ENCODE measurements at places on chromosomes 4 and X. TPM values are rescaled to one million over a fixed set of nuclear protein-coding genes. Genes with fewer than 3 reads are reported as not detected.

GRCh38 chr4:81049907-81050306 lies 19.4 kb downstream of the BMP3 start:
- DNase-seq: no peak
- no peak overlapping the region for H3K27ac ChIP-seq
- H3K27me3 ChIP-seq: no peaks in the 10 kb centered on the region
- no peaks in the 10 kb centered on the region for H3K36me3 ChIP-seq
- no peaks in the 10 kb centered on the region for H3K4me1 ChIP-seq
- no peak overlapping the region for H3K4me3 ChIP-seq

SHISA3 gene
- 0.51 TPM for total RNA-seq

DNA sequence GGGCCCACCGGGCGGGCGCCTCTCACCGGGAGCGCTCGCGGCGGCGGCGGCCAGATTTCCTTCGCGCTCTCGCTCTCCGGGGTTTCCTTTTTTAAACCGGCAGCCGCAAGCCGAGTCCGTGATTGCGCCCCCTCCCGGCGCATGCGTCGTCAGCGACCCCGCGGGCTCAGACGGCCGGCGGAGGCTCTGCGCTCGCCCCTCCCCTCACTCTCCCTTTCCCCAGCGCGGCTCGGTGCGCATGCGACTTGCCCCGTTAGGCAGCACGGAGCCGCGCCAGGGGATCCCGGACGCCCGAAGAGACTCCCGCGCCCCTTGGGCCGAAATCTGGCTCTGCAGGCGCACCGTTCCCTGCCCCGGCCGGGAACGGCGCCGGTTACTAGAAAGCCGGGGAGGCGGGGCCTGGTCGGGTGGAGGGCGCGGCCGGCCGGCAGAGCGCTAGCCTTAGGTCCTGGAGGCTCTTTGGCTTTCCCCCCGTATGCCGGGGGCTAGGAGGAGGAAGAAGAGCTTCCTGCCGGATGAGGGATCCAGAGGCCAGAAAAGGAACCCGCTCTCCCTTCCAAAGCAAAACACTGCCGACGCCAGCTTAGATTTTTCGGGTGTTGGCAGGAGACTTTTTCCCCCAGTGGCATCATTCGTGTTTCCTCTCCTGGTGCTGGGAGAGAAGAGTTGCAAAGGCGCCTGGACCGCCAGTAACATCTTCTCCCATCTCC lies at the start of gene CLOCK:
TSS of gene CLOCK (minus strand) at position 154 of the 710 bp plus-strand sequence. CDS start 64,124 bp downstream, outside the sequence.
- H3K27ac ChIP-seq: peak within 1 kb of the TSS; percentile 99
- H3K4me1 ChIP-seq: no peaks in the 10 kb centered on the region
- H3K36me3 ChIP-seq: no peaks in the 10 kb centered on the region

- H3K36me3 ChIP-seq: no peaks in the 10 kb centered on the region
- no peak overlapping the region for H3K27ac ChIP-seq
- no peak for DNase-seq
Measured at GRCh38 chr4:60250657-60251056, 949.5 kb upstream of the ADGRL3 start.

GRCh38 chrX:90040807-90041206 lies 119.1 kb downstream of the TGIF2LX start:
- no peaks in the 10 kb centered on the region for H3K36me3 ChIP-seq
- H3K27ac ChIP-seq: no peak overlapping the region
- no peak overlapping the region for H3K4me3 ChIP-seq
- DNase-seq: no peak
- H3K27me3 ChIP-seq: no peaks in the 10 kb centered on the region

- H3K27me3 ChIP-seq: no peaks in the 10 kb centered on the region
- no peak for DNase-seq
- H3K4me1 ChIP-seq: no peaks in the 10 kb centered on the region
- no peak overlapping the region for H3K27ac ChIP-seq
Measured at GRCh38 chr4:16461362-16461761, 235.1 kb upstream of the TAPT1 start.

GRCh38 chr4:83932750-83933391 lies 397.0 kb downstream of the GPAT3 start:
- no peaks in the 10 kb centered on the region for H3K36me3 ChIP-seq
- no peak overlapping the region for H3K4me3 ChIP-seq
- H3K27me3 ChIP-seq: no peaks in the 10 kb centered on the region

CABS1 gene
- not detected for total RNA-seq

DNA sequence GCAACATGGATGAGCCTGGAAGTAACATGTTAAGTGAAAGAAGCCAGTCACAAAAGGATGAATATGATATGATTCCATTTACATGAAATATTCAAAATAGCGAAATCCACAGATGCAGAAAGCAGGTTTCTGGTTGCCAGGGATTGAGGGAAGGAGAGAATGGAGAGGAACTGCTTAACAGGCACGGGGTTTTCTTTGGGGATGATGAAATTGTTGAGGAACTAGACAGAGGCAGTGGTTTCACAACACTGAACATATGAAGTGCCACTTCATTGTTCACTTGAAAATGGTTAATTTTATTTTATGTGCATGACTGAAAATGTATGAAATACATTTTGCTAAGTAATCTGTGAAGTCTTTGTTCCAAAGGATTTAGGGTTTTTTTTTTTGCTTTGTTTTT lies 182.5 kb upstream of the TBL1X start:
- H3K27me3 ChIP-seq: no peaks in the 10 kb centered on the region
- no peak overlapping the region for H3K4me3 ChIP-seq
- DNase-seq: no peak
- H3K36me3 ChIP-seq: no peaks in the 10 kb centered on the region
- H3K27ac ChIP-seq: no peak overlapping the region

- no peaks in the 10 kb centered on the region for H3K36me3 ChIP-seq
- DNase-seq: no peak
- no peak overlapping the region for H3K27ac ChIP-seq
- H3K4me3 ChIP-seq: no peak overlapping the region
- H3K27me3 ChIP-seq: no peaks in the 10 kb centered on the region
Measured at GRCh38 chrX:36422368-36422767, 502.8 kb downstream of the CFAP47 start.

NOX1 gene
- not detected for total RNA-seq

HMX1 gene
- 0.21 TPM for total RNA-seq

DNA sequence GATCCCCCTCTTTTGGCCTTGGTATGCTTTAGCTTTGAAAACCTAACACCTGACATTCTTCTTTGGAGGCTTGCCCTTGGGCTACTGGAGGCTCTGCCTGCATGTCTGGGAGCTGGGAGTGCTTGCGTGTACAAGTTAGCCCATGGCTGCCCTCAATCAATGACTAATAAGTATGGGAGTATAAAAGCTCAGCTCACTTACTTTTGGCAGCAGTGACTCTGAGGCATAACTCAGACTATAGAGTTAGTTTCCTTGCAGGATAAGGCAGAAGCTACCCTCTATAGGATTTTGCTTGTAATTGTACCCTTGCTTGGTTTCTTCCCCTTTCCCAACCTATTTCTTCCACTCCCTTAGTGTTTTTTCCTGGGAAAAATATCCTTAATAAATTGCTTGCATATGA lies 247.9 kb downstream of the PPP1R2C start:
- no peaks in the 10 kb centered on the region for H3K4me1 ChIP-seq
- H3K36me3 ChIP-seq: no peaks in the 10 kb centered on the region
- peaks cover 3% of the 10 kb centered on the region for H3K27me3 ChIP-seq
- no peak overlapping the region for H3K4me3 ChIP-seq
- H3K27ac ChIP-seq: no peak overlapping the region

- DNase-seq: no peak
- H3K4me1 ChIP-seq: no peaks in the 10 kb centered on the region
- peak overlapping the region; percentile 67 for H3K27ac ChIP-seq
- no peaks in the 10 kb centered on the region for H3K27me3 ChIP-seq
Measured at GRCh38 chr4:76982638-76983584, 33.4 kb downstream of the SEPTIN11 start.

DCK gene
- total RNA-seq: 3.6 TPM

FAM120C gene
- 2.6 TPM for total RNA-seq

- H3K4me3 ChIP-seq: no peak overlapping the region
- no peaks in the 10 kb centered on the region for H3K27me3 ChIP-seq
- no peaks in the 10 kb centered on the region for H3K4me1 ChIP-seq
- no peak overlapping the region for H3K27ac ChIP-seq
Measured at GRCh38 chr4:4443821-4444220, 56.9 kb downstream of the NSG1 start.

DNA sequence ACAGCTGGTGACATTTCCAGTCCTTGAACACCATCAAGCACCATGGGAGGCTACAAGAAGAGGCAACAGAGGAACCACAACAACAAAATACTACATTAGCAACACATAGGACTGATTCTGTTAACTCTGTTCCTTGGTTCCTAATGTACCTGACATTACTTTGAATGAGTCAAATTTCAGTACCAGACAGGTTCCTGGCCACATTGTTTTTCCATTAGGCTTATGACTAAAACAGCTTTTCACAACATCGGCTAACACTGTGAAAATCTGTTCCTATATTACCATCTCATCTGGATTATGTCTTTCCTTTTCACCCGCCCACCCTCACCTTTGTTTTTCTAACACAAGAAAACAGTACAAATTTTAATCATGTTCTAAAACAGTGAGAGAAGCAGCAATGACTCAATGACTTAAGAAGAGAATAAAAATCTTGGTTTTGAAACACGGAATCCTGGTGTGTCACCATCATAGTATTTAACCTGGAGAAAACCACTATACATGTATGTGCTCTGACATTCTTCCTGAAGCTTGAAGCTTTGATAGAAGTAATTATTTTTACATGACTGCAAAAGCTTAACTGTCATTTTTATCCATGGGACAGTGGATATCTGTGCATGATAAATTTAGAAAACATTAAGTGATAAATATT lies 143.9 kb downstream of the SCFD2 start:
- no peaks in the 10 kb centered on the region for H3K36me3 ChIP-seq
- H3K27ac ChIP-seq: no peak overlapping the region
- H3K4me3 ChIP-seq: no peak overlapping the region
- H3K27me3 ChIP-seq: no peaks in the 10 kb centered on the region
- no peaks in the 10 kb centered on the region for H3K4me1 ChIP-seq

DNA sequence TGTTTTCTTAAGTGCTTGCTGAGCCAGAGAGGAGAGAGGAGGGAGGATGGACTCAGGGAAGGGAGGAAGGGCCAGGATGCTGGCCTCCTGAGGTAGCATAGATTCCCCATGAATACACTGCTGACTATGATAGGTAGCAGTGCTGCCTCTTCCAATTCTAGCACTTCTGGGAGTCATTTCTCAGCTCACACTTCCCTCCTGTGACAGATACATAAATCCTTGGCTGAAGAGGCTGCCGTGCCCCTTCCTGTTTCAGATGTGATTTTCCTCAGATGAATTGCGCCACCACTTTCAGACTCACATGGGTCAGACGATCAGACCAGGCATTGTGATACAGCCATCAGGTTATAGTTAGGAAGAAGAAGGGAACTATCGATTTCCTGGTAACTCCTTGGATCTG lies 22.4 kb downstream of the TSC22D3 start:
- no peak for DNase-seq
- no peaks in the 10 kb centered on the region for H3K27me3 ChIP-seq
- no peaks in the 10 kb centered on the region for H3K36me3 ChIP-seq
- H3K27ac ChIP-seq: no peak overlapping the region
- H3K4me3 ChIP-seq: no peak overlapping the region

CENPVL1 gene
- not detected for total RNA-seq

- DNase-seq: no peak
- no peaks in the 10 kb centered on the region for H3K4me1 ChIP-seq
- peak overlapping the region; percentile 32 for H3K27ac ChIP-seq
- H3K27me3 ChIP-seq: no peaks in the 10 kb centered on the region
- no peaks in the 10 kb centered on the region for H3K36me3 ChIP-seq
Measured at GRCh38 chrX:11461201-11462001, 168.2 kb downstream of the AMELX start.

DNA sequence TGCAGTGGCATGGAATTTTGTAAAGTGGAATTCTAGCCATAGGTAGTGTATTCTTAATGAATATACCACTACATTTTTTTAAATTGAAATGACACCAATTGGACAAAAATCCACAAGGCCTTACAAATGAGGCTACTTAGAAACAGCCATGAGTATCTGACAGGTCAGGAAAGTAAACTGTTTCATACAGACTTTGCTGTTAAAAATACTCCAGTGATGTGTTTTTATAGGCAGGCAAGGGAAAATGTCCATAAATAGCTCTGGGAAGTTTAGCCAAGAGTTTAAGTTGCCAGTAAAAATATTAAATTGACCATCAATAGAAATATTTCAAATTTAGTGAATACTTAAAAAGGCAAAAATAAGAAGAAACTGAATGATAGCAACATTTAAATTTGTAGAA lies 41.8 kb upstream of the PDLIM5 start:
- peak overlapping the region; percentile 93 for H3K27ac ChIP-seq
- no peaks in the 10 kb centered on the region for H3K36me3 ChIP-seq
- DNase-seq: no peak
- peaks cover 5% of the 10 kb centered on the region for H3K4me1 ChIP-seq

GRCh38 chr4:19677211-19677610 lies 574.5 kb upstream of the SLIT2 start:
- H3K27ac ChIP-seq: no peak overlapping the region
- no peaks in the 10 kb centered on the region for H3K36me3 ChIP-seq
- no peak overlapping the region for H3K4me3 ChIP-seq
- no peak for DNase-seq
- no peaks in the 10 kb centered on the region for H3K4me1 ChIP-seq
- H3K27me3 ChIP-seq: no peaks in the 10 kb centered on the region

- peaks cover 15% of the 10 kb centered on the region for H3K27me3 ChIP-seq
- no peaks in the 10 kb centered on the region for H3K36me3 ChIP-seq
- no peak overlapping the region for H3K27ac ChIP-seq
- no peaks in the 10 kb centered on the region for H3K4me1 ChIP-seq
Measured at GRCh38 chrX:27966492-27966891, 14.8 kb downstream of the DCAF8L1 start.

DNA sequence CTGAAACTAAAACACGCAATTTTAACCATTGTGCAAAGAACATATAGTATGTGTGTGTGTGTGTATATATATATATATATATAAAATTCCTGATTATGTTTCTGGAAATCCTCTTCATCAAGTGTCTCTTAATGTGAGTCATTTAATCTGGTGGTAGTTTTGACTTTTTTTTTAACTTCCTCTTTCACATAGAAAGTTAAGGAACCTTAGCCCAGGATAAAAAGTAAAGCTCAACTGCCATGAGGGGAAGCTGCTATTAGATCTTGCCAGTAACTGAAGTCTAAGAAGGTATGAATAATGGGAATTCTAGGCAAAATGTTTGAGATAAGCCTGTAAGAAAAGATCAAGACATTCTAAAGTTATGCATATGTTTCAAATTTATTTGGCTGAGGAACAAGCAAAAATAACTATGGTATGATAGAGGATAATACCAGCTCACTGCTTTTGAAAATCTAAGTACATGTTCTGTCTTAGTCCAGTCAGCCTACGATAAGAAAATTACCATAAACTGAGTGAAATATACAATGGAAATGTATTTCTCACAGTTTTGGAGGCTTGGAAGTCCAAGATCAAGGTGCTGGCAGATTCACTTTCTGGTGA lies 757.0 kb downstream of the TRAM1L1 start:
- no peaks in the 10 kb centered on the region for H3K4me1 ChIP-seq
- H3K36me3 ChIP-seq: no peaks in the 10 kb centered on the region
- DNase-seq: no peak
- no peak overlapping the region for H3K27ac ChIP-seq
- no peak overlapping the region for H3K4me3 ChIP-seq
- no peaks in the 10 kb centered on the region for H3K27me3 ChIP-seq
